ENCODE measurements at places on chromosomes 2 and 18. TPM values are rescaled to one million over a fixed set of nuclear protein-coding genes. Genes with fewer than 3 reads are reported as not detected.
A peak's percentile ranks its signal among the peaks of the same experiment; 100 is the strongest.

DNA sequence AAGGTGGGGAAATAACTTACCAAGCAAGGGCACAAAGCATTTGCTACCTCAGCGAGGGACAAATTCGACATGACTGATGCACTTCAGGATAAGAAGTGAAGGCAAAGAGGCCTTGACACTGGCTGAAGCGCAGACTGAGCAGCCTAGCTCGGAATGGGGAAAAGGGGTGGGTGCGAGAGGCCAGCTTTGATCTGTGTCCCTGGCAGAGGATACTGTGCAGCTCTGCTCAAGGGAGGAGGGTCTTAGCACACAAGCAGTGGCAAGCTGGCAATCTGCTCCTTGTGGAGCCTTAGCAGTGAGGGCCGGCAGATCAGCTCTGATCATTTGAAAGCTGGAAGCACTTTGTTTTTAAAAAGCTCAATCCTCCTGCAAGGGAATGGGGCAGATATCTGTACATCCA, 222.3 kb downstream of the ZBTB7C start:
- no peak for DNase-seq

Gene ANKRD53
- total RNA-seq: 0.33 TPM

Gene NPAS2
- 51.0 TPM for total RNA-seq

- DNase-seq: no peak
Observed at GRCh38 chr2:121790276-121790956, 35.0 kb downstream of the TSN start.

DNA sequence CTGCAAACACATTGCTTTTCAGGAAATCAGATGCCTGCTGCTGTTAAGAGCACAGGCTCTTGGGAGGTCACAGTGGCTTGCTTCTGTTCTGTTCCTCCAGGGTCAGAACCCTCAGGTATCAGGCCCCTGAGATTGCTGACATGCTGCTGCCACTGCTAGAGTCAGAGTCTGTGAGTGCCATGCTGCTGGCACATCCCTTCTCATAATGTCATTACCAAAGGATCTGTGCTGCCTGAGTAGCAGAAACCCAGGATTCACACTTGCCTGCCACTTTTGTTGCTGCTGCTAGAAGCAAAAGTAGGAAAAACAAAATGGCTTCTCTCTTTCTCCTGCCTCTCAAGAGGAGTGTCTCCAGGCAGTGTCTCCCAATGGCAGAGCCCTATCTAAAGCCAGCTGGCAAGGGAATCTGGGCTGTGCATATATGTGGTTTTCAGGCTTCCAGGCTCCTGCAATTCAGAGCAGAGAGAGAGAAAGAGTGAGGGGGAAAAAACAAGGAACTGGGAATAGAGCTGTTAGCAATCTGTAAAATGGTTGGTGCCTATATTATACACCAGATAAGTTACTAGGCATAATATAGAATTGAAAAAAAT, 180.3 kb downstream of the MYCN start:
- DNase-seq: no peak

Gene VPS54
- 9.9 TPM for total RNA-seq

DNA sequence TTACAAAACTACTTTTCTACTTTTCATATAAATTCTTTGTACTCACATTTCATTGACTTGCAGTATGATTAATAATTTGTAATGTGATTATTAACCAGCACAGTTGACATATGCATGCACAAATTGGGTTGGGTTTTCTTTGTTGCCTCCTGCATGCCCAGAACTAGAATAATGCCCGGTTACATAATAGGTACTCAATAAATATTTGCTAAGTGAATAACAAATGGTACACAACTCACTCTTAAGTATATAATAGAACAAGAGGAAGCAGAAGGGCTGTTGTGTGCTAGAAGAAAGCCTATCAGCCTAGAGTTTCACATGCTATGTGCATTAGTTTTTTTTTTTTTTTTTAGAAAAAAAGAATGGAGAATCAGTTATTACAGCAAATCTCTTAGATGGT, 9.3 kb downstream of the RDH14 start:
- no peak for DNase-seq

DNA sequence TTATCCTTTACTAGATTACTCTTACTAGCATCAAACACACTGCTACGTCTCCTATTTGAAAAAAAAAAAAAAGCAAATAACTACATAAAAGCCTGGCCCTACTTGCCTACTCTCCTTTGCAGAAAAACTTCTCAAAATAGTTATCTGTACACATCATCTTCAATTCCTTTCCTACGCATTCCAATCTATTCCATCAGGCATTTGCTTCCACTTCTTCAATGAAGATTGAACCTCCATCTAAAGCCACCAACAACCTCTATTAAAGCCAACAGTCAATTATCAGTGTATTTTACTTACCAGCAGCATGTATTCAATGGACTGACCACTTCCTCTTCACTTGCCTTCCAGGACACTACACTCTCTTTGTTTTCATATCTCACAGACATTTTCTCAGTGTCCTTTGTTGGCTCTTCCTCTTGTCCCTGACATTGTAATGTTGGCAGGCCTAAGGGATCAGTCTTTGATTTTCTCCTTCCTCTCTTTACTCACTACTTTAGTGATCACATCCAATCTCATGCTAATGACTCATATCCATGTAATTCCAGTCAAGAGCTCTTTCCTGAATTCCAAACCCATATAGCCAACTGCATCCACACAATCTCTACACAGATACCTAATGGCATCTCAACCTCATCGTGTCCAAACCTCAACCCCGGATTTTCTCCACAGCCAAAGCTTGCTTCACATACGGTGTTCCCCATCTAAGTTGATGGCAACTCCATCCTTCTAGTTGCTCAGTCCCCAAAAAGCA, 131.3 kb downstream of the CCDC148 start:
- no peak for DNase-seq

DNA sequence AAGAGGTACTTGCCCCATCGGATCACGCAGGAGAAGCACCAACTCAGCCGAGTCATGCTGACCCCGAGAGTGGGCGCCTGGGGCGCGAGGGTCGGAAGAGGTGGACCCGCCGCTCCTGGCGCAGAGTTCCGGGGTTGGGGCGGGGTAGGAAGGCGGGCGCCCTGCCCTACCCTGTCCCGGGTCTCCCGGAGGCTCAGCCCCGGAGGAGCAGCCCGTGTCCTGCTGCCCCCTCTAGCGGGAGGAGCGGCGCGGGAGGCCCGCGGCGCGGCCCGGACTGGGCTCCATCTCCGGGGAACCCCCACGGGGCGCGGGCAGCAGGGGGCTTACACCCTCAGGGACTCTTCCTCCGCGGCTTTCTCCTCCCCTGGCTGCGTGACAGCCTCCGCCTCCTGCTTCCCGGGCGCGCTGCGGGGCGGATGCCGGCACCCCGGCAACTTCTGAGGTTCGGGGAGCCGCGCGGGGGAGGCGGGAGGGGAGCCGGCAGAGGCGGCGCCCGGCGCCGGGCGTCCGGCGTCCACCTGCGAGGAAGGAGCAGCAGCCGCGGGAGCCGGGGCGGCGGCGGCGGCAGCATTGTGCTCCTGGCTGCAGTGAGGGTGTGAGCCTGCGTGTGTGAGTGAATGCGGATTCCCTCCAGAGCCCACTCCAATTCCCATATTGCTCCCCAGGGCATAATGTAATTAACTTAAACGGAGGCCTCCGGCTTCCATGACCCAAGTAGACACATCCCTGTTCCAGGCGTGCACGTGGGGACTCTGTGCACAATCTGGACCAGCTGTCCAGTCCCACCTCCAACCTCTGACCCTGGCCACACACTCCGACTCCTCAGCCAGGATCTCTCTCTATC, 7.6 kb upstream of the TNS1 start:
- DNase-seq: peak; percentile 54

- peak; percentile 57 for DNase-seq
Observed at GRCh38 chr2:142868229-142868762, 9.2 kb upstream of the KYNU start.

- DNase-seq: no peak
Observed at GRCh38 chr2:37816036-37816435, 109.1 kb upstream of the RMDN2 start.

Gene C1GALT1C1L
- total RNA-seq: 1.2 TPM

- DNase-seq: no peak
Observed at GRCh38 chr18:69944436-69944835, 3.2 kb downstream of the CD226 start.

Data from left ventricle myocardium inferior (tissue), 1 donor.